ENCODE measurements at places on chromosomes 16 and 17. TPM values are rescaled to one million over a fixed set of nuclear protein-coding genes. Genes with fewer than 3 reads are reported as not detected.

EVPLL gene
- total RNA-seq: not detected

HMOX2 gene
- 27.0 TPM for total RNA-seq

MT4 gene
- not detected for total RNA-seq

C16orf46 gene
- 1.4 TPM for total RNA-seq

NUBP2 gene
- 37.9 TPM for total RNA-seq

TBC1D28 gene
- not detected for total RNA-seq

MYH2 gene
- total RNA-seq: 0.62 TPM

GPR139 gene
- total RNA-seq: 1.4 TPM

TEX19 gene
- not detected for total RNA-seq

AURKB gene
- 2.7 TPM for total RNA-seq

C17orf50 gene
- total RNA-seq: not detected

TP53TG3C gene
- total RNA-seq: not detected

DYNC1LI2 gene
- 175 TPM for total RNA-seq

CHST6 gene
- 0.94 TPM for total RNA-seq

ZNF263 gene
- 55.4 TPM for total RNA-seq

HYDIN gene
- total RNA-seq: 26.5 TPM

PLSCR3 gene
- total RNA-seq: 10.0 TPM

ZNF423 gene
- total RNA-seq: 4.7 TPM

NTN3 gene
- 5.8 TPM for total RNA-seq

SPNS3 gene
- total RNA-seq: 0.47 TPM

FBXL19 gene
- 56.1 TPM for total RNA-seq

RHBDL3 gene
- total RNA-seq: 1.6 TPM

RPRML gene
- total RNA-seq: 16.1 TPM

C16orf74 gene
- 1.6 TPM for total RNA-seq

PLA2G10 gene
- total RNA-seq: not detected

All from occipital lobe (tissue), 3 donors.